ENCODE measurements at places on chromosomes 1 and 21.
A peak's percentile ranks its signal among the peaks of the same experiment; 100 is the strongest.

DNA sequence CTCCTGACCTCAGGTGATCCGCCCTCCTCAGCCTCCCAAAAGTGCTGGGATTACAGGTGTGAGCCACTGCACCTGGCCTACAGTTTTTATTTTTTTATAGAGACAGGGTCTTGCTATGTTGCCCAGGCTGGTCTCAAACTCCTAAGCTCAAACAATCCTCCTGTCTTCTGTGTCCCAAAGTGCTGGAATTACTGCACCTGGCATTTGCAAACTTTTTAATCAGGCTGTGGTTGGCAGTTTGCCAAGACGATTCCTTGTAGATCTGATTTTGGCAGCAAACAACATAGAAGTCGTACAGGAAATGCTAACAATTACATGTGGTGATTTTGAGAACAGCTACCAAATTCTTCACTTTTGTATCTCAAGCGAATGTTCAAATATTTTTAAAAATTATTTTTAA is 10.1 kb downstream of the RBP7 start:
- no peak for DNase-seq

- no peak for DNase-seq
Measured at GRCh38 chr1:58887059-58887458, 103.2 kb upstream of the JUN start.

GRCh38 chr1:96842215-96842614 is 120.6 kb downstream of the PTBP2 start:
- DNase-seq, result no peak

- DNase-seq, result no peak
Measured at GRCh38 chr1:12406211-12407021, 176.6 kb downstream of the VPS13D start.

GRCh38 chr21:27134516-27134915 is 167.6 kb upstream of the ADAMTS5 start:
- no peak for DNase-seq

GRCh38 chr1:27141266-27142003 is 13.5 kb downstream of the SLC9A1 start:
- DNase-seq, result no peak

- DNase-seq, result no peak
Measured at GRCh38 chr21:17782051-17782450, 37.1 kb downstream of the C21orf91 start.

DNA sequence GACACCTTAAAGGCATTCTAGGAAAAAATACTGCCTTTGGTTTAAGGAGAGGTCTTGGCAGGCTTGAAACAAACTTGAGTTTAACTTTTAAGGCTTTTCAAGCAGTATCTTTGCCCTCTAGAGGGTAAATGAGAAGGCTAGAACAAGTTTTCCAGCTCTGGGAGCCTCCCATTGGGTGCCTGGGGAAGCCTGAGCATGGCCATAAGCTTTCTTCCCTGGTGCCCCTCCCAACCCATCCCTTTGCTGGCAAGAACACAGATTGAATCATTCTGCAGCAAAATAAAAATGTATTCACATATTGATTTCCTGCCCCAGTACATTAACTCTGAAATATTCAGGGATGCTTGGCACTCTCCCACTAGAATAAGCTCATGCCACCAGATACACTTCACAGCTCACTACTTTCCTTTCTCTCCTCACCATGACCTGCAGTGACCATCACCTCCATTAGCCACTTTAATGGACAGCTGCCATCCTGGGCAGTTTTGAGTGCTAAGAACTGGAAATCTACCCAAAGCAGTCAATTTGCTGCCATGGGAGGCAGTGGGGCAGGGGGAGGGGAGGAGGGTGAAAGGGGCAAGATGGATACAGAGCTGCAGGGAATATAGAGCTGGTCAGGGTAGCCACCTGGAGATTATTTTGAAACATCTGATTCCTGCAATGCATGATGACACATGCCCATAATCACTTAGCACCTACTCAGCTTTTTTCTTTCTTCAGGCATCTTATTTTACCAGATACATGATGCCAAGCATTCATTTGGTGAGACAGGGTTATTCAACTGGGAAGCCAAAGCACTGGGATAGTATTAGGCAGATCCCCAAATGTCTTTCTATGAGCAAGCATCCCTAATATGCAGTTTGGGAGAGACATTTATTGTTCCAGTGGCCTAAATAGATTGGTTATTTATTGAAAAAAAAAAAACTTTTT is 140.6 kb downstream of the SYT2 start:
- DNase-seq, result no peak

DNA sequence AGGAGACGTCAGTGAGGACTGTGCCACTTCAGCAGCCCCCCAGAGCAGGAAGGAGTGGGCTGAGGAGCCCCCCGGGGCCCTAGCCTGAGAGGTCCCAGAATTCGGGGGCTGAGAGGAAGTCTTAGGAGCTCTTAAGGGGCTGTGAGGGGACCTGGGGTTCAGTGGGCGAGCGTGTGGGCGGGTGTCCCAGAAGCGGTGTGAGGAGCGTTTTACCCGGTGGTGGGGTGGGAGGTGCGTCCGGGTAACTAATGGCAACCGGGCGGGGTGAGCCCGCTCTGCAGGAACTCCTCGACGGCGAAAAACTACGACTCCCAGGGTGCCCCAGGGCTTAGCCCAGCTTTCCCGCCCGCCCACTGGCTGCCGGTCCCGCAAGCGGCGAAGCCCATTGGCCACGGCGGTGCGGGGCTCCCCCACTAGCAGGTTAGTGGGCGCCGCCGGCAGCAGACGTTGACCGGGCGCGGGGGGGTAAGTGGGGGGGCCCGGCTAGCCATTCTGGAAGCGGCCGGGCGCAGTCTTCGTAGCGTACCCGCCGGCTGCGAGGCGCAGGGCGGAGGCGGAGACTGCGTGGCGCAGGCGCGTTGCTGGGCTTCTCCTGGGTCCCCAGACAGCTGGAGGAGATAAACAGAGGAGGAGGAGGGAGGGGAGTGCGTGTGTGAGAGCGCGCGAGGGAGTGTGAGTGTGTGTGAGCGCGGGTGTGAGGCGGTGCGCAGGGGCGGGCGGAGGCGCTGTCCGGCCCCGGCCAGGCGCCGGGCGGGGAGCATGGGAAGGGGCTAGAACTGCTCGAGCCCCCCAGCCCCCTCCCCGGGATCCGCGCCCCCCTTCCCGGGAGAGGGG is at the start of gene WDTC1:
WDTC1 (plus strand) TSS at position 584 of the 834 bp plus-strand sequence. CDS start 26,423 bp downstream, outside the sequence.
- peak; percentile 97 for DNase-seq

DNA sequence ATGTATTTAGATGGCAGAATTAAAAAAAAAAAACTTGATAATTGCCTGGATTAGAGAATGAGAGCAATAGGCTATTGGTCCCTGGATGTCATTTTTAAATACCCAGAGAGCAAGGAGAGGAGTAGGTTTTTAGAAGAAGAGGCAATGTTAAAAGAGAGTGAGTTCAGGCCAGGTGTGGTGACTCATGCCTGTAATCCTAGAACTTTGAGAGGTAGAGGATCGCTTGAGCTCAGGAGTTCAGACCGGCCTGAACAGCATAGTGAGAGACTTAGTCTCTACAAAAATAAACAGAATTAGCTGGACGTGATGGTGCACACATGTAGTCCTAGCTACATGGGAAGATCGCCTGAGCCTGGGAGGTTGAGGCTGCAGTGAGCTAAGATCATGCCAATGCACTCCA is 15.9 kb upstream of the MUTYH start:
- no peak for DNase-seq

DNA sequence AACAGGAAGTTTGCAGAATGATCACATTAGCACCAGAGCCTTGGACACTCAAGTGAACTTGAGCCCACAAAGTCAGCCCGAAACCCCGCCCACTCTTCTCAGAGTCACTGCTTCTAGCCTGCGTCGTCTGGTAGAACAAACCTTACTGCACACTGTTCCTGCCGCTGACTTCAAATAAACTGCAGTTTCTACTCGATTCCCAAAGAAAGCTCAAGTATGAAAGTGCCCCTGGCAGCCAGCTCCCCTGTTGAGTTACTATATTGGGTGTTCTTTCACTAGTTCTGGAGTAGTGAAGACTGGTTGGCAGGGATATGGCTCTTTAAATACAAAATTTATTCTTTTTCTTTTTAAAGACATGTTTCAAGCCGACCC is 164.7 kb downstream of the GALNT2 start:
- no peak for DNase-seq

DNA sequence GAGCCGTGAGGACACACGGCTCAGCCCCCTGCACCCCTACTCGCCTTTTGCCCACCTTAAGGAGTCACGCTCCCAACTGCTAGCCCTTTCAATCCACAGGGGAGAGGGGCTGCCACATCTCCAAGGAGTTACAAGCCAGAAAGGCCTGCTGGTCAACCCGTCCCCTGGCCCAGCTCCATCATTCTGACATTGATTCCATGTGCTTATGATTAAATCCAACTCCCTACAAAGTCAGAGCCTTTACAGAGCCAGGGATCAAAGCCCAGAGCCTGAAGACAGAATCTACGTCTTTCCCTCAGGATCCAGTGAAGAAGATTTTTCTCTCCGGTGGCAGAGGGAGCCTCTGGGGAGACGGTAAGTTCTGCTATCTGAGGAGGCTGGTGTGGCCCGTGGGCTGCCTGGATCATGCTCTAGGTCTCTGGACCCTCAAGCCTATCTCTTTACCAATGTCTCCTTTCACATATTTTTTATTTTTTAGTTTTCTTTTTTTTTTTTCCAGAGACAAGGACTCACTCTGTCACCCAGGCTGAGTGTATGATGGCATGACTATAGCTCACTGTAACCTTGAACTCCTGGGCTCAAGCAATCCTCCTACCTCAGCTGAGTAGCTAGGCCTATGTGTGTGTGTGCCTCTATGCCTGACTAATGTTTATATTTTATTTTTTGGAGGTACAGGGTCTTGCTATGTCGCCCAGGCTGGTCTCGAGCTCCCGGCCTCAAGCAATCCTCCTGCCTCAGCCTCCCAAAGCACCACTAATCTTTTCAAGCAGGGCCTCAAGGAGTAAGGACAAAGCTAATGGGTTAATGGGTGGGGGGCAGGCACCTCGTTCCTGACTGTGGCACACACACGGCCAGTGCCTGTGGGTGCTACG is 61.3 kb downstream of the SLC66A1 start:
- DNase-seq, result no peak

DNA sequence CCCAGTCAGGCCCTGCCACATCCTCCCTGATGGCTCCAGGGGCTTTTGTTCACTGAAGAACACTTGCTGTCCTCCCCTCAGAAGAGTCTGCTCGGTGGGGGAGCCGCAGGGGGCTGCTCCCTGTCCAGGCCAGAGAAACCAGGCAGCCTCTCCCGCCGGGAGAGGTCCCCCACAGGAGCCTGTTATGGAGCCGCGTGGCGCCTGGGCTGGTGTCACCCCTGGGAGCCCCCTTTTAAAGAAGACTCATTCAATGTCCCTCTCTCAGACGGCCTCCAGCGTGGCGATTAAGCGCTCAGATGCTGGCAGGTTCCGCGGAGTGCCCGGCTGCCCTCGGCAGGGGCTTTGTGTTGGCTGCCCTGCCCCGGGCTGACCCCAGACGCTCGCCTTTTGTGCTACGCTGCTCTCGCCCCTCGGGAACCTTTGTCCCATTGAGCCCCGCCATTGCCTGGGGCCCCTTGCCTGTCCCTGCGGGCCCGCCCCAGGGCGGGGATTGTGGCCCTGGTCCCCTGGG is 43.1 kb downstream of the SKI start:
- no peak for DNase-seq
